ENCODE measurements at places on chromosomes 12 and 14.

DNA sequence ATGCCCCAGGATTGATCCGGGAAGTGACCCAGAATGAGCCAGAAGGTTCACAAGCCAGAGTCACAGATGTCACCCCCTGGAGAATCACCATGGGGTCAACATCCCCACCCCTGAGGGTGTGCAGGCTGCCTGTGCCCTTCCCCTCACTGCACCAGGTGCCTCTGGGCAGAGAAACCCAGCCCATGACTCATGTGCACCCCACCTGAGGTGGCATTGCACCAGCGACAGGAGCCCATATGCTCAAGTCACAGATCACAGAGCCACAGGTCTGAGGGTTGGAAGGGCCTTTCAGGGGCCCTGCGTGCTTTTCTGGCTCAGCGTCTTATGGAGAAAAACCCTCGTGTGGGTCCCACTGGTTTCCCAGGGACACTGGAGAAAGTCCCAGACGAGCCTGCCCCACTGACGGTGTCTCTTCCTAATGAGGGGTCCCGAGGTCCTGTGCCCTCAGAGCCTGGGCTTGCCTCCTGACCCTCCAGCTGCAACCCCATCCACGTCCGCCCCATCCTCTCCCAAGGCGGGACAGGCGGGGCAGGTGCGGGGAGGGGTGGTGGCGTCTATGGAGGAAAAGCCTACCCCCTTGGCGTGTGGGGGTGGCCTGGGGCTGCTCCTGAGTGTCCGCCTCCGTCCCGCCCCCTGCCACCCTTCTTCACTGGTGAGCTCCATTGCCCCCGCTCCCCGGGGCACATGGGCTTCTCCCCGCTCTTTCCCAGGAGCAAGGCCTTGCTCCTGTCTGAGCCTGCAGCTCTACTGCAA, 47.6 kb downstream of the SLC8B1 start:
- no peak for DNase-seq

DNA sequence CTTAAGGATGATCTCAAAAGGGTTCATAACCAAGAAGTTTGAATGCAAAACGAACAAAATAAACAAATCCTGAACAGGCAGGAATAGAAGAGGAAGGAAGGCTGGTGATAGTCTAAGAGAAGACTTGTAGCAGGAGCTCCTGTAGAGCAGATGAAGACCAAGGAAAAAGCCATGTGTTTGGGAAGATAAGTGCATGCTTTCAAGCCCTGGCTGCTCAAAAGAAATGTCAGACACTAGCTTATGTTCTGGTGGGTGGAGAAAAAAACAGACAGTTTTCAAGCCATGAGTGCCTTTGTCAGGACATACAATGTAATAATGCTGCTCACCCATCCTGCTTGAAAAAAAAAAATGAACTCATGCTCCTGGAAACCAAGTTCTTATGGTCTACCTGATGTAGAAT, 27.4 kb downstream of the TAOK3 start:
- DNase-seq, result no peak

GRCh38 chr12:122861587-122861970, 26.3 kb downstream of the HIP1R start:
- DNase-seq, result no peak

GRCh38 chr14:54114941-54115340, 158.3 kb upstream of the BMP4 start:
- DNase-seq, result no peak

- no peak for DNase-seq
Measured at GRCh38 chr14:53955671-53956426, 776 bp downstream of the BMP4 start.

DNA sequence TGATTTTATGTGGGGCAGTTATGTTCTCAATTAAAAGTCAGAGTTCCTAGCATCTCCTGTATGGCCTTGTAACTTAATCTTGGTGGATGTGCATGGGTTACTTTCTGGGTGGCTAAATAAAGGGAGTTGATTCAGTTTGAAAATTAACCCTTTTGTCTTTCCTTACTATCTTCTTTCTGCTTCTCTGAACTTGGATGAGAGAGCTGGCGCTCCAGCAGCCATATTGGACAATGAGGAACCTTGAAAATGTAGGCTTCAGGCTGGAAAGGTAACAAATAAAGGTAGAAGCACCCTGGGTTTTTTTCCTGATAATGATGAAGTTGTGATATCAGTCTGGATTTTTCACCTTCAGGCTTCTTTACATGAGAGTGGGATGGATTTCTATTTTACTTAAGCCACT, 714.1 kb upstream of the TMEM132C start:
- DNase-seq, result no peak

DNA sequence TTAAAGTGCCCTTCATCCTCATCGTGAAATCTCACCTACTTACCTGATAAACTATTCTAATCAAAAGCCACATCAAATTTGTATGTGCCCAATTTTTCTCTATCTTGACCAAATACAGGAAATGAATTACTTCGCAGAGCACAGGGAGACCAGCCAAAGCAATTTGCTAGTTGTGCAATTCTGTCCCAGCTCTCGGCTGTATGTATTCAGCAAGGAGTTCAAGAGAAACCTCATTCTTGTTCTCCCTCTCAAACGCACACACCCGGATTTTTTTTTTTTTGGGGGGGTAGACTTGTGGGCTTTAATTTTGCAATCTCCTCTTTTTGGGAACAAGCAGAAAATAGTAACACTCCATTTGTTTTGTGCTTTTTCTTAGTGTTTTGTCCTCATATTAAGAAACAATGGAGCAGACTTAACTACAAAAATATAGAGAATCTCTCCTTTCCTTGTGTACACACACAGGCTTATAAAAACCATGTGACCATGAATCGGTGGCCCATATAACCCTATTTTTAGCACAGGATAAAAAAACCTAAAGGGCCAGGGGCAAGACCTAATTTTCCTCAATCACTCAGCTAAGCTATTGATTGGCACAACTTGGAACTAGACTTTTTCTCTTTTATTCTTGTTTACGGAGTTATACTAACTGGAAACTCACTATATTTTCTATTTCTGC, 64.2 kb downstream of the MBIP start:
- no peak for DNase-seq

DNA sequence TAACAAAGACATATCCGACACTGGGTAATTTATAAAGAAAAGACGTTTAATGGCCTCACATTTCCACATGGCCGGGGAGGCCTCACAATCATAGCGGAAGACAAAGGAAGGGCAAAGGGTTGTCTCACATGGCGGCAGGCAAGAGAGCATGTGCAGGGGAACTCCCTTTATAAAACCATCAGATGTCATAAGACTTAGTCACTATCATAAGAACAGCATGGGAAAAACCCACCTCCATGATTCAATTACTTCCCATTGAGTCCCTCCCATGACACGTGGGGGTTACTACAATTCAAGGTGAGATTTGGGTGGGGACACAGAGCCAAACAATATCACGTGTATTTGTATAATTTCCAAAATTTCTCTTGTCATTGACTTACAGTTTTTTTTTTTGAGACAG, 5.5 kb upstream of the LMNTD1 start:
- no peak for DNase-seq

- DNase-seq, result no peak
Measured at GRCh38 chr12:126512916-126513913, 1448.0 kb downstream of the AACS start.

DNA sequence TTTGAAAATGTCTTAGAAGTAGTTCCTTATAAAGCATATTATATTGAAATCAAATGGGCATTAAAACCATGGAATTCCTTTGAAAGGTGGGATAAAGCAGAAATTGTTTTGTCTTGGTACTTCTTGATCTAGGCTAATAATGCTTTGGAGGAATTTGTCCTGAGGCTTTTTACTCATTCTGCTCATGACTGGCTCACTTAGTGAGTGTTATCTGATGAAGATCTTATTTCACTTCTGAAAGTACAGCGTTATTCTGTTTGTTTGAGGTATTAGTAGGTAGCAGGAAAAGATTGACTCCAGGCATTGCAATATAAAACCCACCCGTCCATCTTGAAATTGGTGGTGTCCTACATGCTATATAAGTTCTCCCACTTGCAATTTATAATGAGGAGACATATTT, 5.5 kb downstream of the C12orf71 start:
- DNase-seq, result no peak

- DNase-seq, result no peak
Measured at GRCh38 chr14:80653956-80654355, 287.6 kb downstream of the CEP128 start.

- no peak for DNase-seq
Measured at GRCh38 chr14:69263771-69264170, 3.8 kb downstream of the GALNT16 start.

DNA sequence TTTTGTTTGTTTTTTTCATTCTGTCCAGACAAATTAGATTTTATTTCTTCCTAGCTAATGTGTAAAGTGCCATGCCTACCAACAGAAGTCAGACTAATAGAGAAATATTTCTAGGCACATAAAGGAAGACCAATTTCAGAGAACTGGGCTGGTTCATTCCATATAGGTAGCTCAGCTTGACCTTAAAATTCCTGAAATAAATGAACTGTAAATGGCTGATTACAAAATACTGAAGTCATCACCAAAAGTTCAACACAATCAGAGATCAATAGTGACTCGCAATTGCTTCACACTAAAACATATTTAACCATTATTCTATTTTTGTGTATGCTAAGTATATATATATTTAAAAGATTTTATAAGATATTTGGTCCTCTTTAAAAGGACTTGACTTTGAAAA, 34.2 kb downstream of the PTPRB start:
- DNase-seq, result no peak

DNA sequence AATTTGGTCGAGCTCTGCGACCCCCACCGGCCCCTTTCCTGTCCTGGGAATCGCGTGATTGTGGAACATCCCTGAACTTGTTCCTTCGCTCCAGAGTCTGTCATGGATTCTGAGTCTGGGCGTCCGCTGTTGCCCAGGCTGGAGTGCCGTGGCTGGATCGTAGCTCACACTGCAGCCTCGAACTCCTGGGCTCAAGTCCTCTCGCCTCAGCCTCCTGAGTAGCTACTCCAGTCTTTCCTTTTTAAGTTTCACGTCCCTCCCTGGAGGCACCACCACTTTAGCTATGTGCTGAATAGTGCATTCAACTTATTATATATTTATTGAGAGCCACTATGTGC, 698 bp downstream of the ACOT6 start:
- no peak for DNase-seq

DNA sequence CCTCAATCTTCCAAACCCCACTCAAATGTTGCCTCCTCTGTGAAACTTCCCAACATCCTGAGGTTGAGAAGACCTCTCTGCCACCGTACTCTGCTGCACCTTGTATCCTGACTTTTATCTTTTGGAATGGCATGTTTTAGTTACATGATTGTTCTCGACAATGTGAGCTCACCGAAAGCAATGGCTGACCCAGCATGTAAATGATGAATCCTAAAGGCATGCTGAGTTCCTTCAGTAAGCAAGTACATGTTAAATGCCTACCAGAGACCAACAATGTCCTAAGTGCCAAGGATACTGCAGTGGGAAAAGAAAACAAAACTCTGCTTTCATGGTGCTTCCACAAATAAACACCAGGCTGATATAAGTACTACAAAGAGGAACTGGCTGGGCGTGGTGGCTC, 13.7 kb downstream of the PPP1R13B start:
- DNase-seq, result no peak

GRCh38 chr12:30437616-30438015, 258.1 kb downstream of the IPO8 start:
- no peak for DNase-seq

GRCh38 chr14:61537563-61538463, 157.5 kb upstream of the HIF1A start:
- no peak for DNase-seq

DNA sequence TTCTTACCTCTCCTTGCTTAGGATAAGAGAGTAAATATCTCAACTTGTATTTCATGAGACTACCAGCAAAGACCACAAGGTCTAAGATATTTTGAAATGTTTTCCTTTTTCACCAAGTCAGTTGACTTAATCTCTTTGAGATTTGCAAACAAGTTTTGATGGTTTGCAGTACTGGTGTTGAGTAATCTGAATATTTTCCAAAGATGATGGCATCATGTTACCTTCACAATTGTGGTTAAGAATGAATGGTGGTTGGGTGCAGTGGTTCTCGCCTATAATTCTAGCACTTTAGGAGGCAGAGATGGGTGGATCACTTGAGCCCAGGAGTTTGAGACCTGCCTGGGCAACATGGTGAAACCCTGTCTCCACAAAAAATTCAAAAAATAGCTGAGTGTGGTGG, 225.7 kb downstream of the TMTC2 start:
- DNase-seq, result no peak

DNA sequence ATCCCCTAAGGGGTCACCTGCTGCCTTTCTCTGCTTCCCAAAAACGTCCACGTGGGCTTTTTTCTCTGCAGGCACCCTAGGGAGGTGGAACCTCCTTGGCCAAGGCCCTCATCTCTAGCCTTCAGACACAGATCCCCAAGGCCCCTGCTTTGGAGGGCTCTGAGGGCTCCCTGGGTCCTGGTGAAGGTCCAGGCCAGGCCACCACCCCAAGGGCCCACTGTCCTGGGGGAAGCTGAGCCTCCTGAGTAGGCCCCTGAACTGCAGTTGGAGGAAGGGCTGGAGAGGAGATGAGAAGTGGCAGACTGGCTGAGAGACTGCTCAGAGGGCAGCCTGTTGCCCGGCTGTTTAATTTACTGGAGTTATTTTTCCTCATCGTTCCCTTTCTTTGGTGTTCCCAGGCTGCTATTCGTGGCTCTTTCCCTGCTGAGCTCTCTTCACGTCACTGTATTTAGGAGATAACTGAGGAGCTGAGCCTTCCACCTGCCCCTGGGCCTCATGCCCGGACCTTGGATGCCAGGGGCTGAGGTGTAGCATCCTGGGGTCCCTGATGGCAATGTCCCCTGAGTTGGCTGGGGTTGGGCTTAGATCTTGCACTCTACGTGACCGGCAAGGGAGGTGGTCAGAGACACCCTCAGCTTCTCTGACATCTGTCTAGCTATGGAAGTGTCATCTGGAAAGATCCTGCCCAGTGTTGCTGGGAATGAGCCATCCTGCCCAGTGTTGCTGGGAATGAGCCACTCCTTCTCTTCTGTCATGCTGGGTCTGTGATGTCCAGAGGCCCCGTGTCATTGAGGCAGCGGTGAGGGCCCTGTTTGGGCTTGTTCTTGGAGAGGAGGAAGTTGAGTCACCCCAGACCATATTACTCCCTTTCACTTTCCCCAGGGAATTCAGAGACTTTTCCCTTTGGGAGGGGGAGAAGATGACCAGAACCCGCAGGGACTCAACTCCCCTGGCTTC, 139.8 kb downstream of the TSPAN9 start:
- DNase-seq, result peak; percentile 54

GRCh38 chr14:98514016-98514415, 758.0 kb downstream of the BCL11B start:
- no peak for DNase-seq

DNA sequence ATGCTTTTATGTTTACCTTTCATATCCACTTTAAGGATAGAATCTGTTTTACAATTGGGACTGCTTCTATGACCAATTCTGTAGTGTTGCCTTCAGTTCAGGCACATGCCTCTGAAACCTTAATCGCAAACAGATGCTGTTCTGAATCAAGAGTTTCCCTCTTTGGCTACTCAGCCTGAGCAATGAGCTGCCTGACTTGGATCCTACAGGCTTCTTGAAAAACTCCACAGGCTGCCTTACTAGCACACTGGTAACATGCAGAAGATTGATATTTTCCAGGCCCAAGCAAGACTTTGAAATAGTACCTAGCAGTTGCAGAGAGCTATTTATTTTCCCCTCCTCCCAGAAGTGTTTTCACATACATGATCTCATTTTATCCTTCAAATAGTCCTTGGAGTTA, 34.8 kb upstream of the PMCH start:
- no peak for DNase-seq

GRCh38 chr12:94753036-94753679, 102.8 kb upstream of the TMCC3 start:
- no peak for DNase-seq

GRCh38 chr14:72941286-72941985, 15.2 kb downstream of the DCAF4 start:
- no peak for DNase-seq

GRCh38 chr14:101962503-101962874, 1.9 kb upstream of the DYNC1H1 start:
- DNase-seq, result peak; percentile 53
